ENCODE measurements at places on chromosomes 12 and 14.

DNA sequence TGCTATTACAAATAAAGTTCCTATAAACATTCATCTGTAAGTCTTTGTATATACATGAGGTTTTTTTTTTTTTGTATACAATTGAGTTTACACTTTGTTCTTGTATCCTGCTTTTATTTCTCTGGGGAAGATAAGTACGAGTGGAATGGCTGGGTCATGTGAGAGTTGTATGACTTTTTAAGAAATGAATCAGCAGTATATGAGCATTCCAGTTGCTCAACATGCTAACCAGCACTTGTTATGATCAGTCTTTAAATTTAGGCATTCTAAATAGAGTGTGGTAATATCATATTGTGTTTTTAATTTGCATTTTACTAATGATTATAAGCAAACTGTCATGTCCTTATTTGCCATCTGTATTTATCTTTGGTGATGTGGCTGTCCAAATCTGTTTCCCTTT, 44.7 kb upstream of the AMIGO2 start:
- no peak for DNase-seq

GRCh38 chr12:10178821-10179220, at the start of gene TMEM52B:
TMEM52B (plus strand) TSS chr12:10179032; CDS start chr12:10179575, 543 bp downstream.
- no peak for DNase-seq

- no peak for DNase-seq
Measured at GRCh38 chr12:52010152-52010622, 3.4 kb downstream of the TAMALIN start.

GRCh38 chr14:44029933-44030332, 477.1 kb downstream of the FSCB start:
- DNase-seq, result no peak

DNA sequence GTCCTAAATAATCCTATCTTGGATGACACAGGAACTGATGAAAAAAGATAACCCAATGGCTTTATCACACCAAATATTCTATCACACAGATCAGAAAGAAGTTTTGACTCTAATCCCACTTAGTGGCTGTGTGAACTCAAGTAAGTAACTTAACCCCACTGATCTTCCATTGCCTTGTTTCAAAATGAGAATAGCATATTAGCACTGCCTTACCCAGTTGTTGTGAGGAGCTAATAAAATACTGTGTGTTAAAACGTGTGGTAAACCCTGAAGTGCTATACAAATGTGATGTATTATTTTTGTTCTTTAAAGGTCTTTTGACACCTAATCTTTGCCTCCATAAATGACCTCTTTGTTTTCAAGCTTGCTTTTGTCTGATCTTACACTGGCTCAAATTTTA, 60.9 kb upstream of the ARID2 start:
- DNase-seq, result no peak

Measured in NCI-H460 (cell line).